Prostate gland (tissue), 2 donors: ENCODE measurements at places on chromosomes 12 and 14. TPM values are rescaled to one million over a fixed set of nuclear protein-coding genes. Genes with fewer than 3 reads are reported as not detected.

Gene OR8S1
- not detected for total RNA-seq

Gene TMEM132C
- total RNA-seq, result 5.3 TPM

Gene SERPINA12
- total RNA-seq, result 1.1 TPM

Gene GZMB
- total RNA-seq, result 1.1 TPM

Gene MYBPC1
- 302 TPM for total RNA-seq

Gene GPR65
- total RNA-seq, result 0.57 TPM

Gene BCAT1
- total RNA-seq, result 43.1 TPM

Gene GUCY2C
- total RNA-seq, result not detected

Gene LUM
- 56.1 TPM for total RNA-seq

Gene SLC17A8
- total RNA-seq, result not detected

Gene CDK17
- 34.7 TPM for total RNA-seq

Gene KIF5A
- total RNA-seq, result 3.7 TPM

Gene DTX3
- total RNA-seq, result 59.9 TPM

Gene MSRB3
- total RNA-seq, result 42.9 TPM

Gene HOXC10
- total RNA-seq, result 7.2 TPM
